HCT116 (cell line): ENCODE measurements at places on chromosomes 4 and X.

DNA sequence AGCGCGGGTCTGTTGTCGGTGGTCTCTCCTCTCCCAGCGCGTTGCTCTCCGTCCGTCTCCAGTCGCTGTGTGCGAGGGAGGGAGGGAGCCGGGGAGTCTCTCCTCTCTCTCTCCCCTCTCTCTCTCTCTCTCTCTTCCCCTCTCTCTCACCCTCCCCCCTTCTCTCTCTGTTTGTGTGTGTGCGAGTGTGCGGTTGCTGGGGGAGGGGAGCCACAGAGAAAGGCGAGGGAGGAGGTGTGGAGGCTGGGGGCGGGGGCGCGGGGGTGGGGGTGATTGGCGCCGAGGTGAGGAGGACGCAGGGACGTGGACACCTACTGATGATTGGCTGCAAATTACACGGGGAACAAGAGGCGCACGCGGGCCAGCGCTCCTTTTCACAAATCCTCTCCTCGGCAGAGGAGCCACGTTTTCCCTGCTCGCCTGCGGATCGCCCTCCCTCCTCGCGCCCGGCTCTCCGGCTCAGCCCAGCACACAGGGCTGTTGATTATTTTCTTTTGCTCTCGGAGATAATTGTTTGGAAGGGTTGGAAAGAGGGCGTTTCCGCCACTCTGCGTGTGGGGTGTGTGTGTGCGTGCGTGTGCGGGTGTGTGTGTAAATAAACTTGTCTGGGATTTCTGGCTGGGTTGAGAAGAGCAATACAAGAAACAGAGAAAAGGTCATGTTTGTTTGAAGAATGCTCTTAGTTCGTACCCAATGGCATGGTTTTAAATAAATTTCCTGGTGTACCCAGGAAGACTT, at the start of gene CXXC4:
CXXC4 (minus strand) TSS at position 73 of the 738 bp plus-strand sequence. CDS start 3,092 bp downstream, outside the sequence.
- DNase-seq: peak; percentile 23

DNA sequence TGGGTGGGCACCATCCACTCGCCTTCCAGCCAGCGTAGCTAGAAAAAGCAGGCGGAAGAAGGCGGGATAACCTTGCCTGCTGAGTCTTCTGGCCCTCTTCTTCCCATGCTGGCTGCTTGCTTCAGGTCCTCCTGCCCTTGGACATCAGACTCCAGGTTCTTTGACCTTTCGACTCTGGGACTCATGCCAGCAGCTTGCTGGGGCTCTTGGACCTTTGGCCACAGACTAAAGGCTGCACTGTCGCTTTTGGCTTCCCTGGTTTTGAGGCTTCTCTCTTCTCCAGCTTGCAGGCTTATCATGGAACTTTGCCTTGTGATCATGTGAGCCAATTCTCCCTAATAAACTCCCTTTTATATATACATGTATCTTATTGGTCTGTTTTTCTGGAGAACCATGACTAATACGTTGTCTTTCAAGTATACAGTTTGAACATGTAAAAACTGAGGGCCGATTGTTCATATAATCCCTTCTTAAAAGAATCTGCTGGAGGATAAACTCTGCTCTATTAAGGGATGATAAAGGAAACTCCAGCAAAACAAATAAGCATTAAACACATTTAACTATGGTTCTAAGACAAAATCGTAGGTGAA, 116.6 kb upstream of the LCORL start:
- no peak for DNase-seq

GRCh38 chrX:112946227-112946626, 105.6 kb upstream of the AMOT start:
- DNase-seq: no peak

- no peak for DNase-seq
These were observed 36.1 kb upstream of the IRF2 start for GRCh38 chr4:184510401-184510800.

DNA sequence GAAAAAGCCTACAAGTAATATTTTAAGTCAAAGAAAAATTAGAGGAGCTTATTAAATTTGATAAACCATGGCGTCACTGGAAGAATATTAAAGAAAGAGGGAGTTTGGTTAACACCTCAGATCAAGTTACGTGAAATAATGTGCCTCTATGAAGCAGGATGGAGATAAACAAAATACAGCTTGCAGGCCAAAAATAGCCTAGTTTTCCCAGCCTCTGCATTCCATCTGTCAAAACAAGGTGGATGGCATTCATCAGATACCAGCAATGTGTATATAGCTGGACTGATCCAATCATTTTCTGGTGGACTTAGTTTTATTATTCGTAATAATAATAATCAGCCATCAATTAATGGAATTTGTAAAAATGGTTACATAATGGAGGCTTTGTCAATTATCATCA, 230.7 kb downstream of the NR3C2 start:
- DNase-seq: no peak

- no peak for DNase-seq
These were observed 310.7 kb downstream of the STK32B start for GRCh38 chr4:5361968-5362367.

DNA sequence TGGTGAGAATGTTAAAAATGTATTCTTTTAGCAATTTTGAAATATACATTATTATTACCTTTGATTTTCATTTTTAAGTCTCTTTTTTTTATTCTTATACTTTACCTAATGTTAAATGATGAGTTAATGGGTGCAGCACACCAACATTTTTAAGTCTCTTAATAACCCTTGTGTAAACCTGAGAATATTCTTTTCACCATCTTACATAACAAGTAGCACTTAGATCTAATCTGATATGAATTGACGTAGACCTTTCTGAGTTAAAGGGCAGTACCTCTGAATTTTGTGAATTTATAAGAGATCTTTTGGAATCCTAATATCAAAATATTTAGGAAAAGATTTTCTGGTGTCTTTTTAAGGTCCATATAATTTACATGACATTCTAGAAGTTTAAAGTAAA, 110.6 kb downstream of the TTC29 start:
- DNase-seq: no peak

DNA sequence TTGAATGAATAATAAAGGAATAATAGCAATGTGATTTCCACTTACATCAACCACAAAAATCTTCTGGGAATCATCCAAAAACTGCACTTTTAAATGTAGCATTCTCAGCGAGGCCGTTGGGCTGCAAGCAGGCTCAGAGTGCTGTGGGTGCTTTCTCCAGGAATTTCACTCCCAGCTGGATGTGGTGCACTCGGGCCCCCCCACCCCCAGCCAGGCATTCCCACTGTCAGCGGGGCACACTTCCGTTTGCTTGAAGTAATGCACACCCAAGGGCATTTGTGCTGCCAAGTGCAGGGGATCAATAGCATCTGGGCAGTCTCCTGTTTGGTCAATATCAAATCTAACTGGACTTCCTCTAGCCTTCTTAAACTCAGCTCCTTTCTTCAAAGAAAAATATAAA, at the start of gene FRMD7:
FRMD7 (minus strand) TSS at position 278 of the 400 bp plus-strand sequence; CDS start at position 102, 176 bp downstream.
- no peak for DNase-seq

DNA sequence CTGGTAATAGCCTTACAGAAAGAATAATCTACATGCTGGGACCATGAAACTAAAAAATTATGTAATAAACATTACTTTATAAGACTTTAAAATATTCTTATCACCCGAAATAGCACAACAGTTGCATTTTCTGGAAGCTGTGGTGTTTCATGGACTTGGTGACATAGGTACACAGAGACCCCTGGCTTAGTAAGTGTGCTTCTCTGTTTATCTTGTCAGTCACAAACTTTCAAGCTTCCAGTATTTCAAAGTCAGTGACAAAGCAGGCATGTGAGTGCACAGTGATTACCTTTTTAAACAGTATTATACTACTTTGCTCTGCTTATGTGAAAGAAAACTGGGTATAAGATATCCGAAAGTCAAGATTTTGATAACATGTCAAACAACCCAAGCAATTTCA, 84.3 kb downstream of the PAPSS1 start:
- DNase-seq: no peak

GRCh38 chrX:156005144-156005543, 7.6 kb downstream of the IL9R start:
- DNase-seq: no peak

GRCh38 chrX:149511081-149511480, 6.0 kb upstream of the IDS start:
- DNase-seq: peak; percentile 71

DNA sequence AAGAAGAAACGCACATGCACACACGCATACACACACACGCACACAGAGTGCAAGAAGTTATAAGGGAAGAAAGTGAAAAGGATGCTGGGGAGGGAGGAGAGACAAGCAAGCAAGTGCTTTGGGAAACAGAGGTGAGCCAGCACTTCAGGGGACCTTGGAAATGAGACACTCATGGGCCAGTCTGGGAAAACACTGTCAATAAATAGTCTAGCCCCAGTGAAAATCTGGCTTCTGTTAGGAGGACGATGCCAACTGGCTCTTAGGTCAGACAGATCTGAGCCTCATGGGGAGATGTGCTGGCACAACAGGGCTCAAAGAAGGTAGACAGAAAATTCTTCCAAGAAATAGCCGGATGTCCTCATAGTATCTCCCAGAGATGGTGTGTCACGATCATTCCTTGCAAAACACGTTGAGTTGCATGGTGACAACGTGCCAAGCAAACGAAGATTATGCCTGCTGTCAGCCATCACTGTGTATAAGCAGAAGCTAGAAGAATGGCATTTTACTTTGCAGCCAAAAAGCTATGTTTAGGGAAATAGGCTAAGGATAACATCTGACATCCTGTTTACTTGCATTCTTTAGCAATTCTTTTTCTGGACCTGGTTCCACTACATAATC, 557 bp upstream of the ARHGEF6 start:
- DNase-seq: no peak

GRCh38 chrX:147912093-147912801, 528 bp downstream of the FMR1 start:
- DNase-seq: no peak

- no peak for DNase-seq
These were observed 437.6 kb downstream of the IL1RAPL1 start for GRCh38 chrX:29024871-29025270.

DNA sequence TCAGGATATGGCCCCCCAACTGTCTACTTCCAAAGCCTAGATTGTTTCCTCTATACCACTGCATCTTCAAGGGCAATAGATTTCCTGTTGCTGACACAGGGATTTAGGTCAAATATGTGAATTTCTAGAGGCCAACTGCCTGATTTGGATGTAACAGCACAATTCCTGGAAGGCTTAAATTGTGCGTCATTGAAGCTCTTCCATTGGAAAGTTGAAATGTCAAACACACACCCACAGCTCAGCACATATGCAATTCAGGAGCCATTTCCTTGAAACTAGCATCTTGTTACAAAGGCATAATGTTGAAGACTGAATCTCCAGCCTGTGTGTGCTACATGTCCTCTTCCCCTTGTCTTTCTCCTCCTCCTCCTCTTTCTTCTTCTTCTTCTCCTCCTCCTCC, 158.6 kb downstream of the STK32B start:
- DNase-seq: no peak

- no peak for DNase-seq
These were observed 874.0 kb upstream of the AGA start for GRCh38 chr4:178316211-178316610.

DNA sequence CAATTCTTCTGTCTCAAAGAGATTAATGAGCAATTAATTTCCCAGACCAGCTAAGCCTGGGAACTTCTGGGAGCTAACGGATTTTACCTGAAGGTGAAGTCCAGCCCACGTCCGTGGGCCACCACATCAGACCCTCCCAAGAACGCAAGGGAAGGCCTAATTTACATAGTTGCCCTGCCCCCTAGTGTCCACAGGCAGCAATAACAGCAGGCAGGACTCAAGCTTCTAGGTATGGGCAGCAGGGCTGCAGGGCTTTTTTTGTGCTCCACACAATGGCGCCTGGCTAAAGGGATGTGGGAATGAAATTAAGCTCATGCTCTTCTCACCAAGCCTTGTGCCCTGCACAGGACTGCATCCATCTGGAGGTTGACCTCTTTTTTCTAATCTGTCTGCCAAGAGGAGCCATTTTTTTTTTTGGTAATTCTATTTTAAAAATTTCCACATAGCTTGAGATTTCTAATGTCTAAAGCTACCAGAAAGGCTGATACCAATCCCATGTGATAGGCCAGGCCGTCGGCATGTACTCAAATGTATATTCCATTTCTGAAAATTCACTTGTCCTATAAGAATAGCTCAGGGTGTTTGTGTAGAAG, 111.9 kb upstream of the TMEM164 start:
- DNase-seq: peak; percentile 43

DNA sequence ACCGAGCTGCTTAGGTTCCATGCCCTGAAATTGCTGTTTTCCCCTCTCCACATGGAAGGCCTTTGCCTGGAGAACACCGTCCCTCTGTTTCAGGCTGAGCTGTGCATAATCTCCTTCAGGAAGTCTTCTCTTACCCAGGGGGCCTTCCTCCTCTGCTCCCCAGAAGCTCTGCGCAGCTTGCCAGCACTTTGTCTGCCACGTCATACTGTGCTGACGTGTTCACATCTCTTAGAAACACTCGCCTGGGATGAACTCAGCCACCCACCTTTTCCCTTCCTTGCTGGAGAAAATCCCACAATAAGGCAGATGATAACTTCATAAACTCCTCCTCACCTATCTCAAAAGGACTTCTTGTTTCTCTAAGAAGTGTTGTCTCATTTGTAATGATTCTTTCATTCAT, 110.7 kb downstream of the ARHGAP10 start:
- DNase-seq: no peak

- peak; percentile 26 for DNase-seq
These were observed 36.0 kb upstream of the NPNT start for GRCh38 chr4:105859233-105859632.

DNA sequence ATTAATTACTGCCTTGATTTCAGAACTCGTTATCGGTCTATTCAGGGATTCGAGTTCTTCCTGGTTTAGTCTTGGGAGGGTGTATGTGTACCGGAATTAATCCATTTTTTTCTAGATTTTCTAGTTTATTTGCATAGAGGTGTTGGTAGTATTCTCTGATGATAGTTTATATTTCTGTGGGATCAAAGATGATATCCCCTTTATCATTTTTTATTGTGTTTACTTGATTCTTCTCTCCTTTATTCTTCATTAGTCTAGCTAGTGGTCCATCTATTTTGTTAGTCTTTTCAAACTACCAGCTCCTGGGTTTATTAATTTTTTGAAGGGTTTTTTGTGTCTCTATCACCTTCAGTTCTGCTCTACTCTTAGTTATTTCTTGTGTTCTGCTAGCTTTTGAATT, 32.1 kb downstream of the CDX4 start:
- DNase-seq: no peak

DNA sequence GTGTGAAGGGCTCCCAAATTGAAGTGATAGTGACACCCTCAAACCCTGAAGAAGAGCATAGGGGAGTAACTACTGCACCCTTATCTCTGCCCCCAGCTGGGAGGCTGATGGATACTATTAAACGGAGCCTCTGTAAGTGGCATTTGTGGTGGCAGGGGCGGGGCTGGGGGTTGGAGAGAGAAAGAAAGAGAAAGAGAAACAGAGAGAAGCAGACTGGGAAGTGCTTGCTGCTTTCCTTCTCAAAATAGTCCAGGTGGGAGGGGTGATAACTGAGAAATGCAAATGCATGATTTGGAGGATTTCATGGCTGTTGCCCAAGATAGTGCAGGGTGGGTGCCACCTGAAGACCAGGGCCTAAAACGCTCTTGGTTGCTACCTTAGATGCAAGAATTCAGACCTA, 253.5 kb upstream of the GATB start:
- DNase-seq: no peak

GRCh38 chrX:39614680-39614998, 483.1 kb downstream of the BCOR start:
- no peak for DNase-seq

- DNase-seq: no peak
These were observed 18.0 kb downstream of the OPHN1 start for GRCh38 chrX:68415316-68415715.
